ENCODE measurements at places on chromosomes 2 and 18. TPM values are rescaled to one million over a fixed set of nuclear protein-coding genes. Genes with fewer than 3 reads are reported as not detected.

GRCh38 chr18:57649556-57650500, 28.2 kb upstream of the NARS1 start:
- no peak for DNase-seq

GRCh38 chr2:11891671-11892440, 145.4 kb downstream of the LPIN1 start:
- no peak for DNase-seq

GRCh38 chr2:57373530-57373929, 673.1 kb upstream of the VRK2 start:
- DNase-seq = no peak

NAT8 gene
- total RNA-seq = not detected

IL1F10 gene
- total RNA-seq = not detected

All from GM23338 (cell line).